GM20000 (cell line): ENCODE measurements at places on chromosomes 7 and 10.

DNA sequence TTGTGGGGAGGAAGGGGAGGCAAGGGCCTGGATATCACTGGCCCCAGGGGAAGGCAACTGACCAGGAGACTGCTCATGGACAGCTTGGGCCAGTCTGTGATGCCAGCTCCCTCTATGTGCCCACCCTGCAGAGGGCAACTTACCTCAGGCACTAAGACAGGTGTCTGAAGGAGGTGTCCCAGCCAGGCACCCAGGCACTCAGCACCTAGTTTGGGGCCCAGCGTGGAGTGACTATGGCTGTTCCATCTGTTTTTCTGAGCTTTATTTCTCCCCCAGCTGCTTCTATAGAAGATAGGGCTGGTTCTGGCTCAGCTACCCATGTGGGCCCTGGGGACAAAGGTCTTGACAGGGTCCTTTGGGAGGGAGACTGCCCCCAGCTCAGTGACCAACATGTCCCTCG is 150.6 kb upstream of the PCBD1 start:
- DNase-seq: no peak

DNA sequence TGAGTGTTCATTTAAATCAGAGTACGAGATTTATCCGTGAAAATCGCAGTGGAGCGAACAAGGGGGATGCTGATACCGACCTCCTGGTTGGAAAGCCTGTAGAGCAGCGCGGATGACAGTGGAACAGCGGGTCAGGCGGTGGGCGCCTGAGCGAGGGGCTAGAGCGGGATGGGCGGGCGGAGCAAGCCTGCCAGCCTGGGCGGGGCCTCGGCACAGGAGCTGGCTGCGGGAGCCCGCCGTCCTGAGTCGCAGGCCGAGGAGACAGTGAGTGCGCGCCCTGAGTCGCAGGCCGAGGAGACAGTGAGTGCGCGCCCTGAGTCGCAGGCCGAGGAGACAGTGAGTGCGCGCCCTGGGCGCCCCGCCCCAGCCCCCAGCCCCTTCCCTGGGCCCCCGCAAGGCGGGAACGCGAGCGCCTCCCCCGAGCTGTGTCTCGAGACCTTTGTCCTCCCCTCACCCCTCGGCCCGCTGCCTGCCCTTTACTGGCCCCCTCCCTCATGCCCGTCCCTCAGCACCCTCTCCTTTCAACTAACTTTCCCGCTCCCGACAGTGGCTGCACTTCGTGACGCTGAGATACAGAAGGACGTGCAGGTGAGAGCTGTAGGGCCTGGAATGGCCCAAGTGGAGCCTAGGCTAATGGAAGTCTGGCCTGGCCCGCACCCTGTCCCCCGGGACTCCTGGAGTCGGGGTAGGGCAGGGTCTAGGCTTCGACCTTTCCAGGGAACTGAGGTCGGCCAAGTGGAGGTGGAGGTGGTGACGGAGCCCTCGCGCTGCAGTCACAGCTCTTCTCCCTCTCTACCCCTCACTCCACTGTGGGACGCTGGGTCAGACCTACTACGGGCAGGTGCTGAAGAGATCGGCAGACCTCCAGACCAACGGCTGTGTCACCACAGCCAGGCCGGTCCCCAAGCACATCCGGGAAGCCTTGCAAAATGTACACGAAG is at the start of gene AS3MT:
Gene AS3MT, plus strand, starts transcription at position 213 of the 941 bp plus-strand sequence. Its CDS starts 123 bp downstream, at position 336.
- DNase-seq: peak; percentile 62

DNA sequence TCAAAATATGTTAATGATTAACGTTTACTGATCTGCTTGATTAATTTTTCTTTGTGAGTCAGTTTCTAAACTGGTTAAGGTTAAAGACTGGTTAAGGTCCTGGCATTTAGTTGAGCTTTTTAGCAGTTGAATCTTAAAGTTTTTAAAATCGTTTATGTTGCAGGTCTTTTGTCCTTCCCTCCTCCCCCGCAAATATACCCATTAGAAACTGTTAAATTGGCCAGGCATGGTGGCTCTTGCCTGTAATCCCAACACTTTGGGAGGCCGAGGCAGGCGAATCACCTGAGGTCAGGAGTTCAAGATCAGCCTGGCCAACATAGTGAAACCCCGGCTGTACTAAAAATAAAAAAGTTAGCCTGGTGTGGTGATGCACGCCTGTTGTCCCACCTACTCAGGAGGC is 100.9 kb downstream of the PODXL start:
- no peak for DNase-seq

- DNase-seq: no peak
Observed at GRCh38 chr10:103576862-103577261, 83.4 kb downstream of the NEURL1 start.
